Fibroblast of lung (primary cell): ENCODE measurements at places on chromosomes 5 and 9.

DNA sequence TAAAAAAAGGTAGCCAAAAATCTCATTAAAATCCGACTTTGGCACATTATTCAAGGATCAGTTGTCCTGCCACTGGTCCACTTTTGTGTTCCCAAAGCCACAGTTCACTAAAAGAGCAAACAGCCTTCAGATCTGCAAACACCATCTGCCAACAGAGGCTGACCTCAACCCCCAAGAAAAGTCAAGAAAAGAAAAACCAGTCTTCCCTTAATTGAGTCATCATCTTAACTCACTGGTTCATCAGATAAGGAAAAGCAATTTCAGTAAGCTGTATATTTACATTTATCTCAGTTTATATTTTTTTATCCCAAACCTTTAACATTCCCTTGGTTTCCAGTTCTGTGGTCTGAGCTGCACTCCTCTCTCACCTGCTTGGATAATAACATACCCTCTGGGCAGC, 21.2 kb downstream of the RASEF start:
- peak; percentile 67 for DNase-seq

- DNase-seq, result no peak
These were observed 5.3 kb downstream of the SET start for GRCh38 chr9:128694344-128694743.

DNA sequence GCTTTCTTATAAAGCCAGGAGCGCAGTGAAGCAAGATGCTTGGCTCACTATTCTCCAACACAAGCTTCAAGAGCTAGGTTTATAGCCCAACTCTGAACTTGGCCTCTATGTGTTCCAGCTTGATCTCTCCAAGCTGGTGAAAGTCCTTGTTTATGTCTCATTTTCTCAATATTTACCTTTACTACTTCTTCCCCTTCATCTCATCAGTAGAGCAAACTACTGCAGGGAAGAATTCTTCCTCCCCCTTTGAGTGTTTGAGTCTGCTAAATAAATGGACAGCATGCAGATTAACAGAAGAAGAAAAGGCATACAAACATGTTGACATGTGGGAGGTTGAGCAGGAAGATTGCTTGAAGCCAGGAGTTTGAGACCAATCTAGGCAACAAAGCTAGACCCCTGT, 460.7 kb downstream of the ZNF608 start:
- DNase-seq, result no peak

DNA sequence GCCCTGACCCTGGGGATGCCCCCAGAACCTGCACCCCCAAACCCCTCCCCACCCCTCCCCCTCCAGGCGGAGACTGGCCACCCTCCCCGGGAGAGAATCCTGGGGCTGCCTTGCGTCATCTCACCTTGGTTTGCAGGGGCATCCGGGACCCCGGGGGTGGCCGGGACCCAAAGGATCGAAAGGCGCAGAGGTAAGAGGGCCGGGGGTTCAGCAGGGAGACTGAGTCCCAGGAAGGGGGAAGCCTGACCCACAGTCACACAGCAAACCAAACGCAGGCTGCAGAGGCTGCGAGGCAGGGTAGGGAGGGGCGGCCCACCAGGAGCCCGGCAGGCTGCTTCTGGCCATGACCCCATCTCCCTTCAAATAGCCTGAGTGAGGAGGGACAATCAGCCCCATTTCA, 33.8 kb upstream of the ORM1 start:
- no peak for DNase-seq

GRCh38 chr9:113776194-113776593, 99.9 kb upstream of the ZNF618 start:
- peak; percentile 8 for DNase-seq

GRCh38 chr9:12748016-12748415, 26.8 kb upstream of the LURAP1L start:
- peak; percentile 10 for DNase-seq

DNA sequence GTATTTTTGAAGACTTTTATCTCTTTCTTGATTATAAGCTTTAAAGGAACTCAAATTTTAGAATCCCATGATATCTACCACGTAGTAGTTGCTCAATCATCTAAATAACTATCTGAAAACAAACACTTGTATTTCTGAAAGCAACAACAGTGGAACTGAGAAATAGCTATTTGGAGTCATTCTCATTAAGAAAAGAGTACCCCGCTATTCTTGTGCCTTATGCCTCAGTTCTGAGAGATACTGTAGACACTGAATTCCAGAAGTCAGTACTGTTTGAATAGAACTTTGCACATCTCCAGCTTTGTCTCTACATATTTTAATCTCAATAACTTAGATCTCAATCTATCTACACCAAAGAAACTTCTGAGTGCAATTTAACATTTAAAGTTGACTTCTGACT, 11.4 kb downstream of the CHD1 start:
- DNase-seq, result no peak

- no peak for DNase-seq
These were observed 74.1 kb downstream of the PHF2 start for GRCh38 chr9:93650448-93650847.

DNA sequence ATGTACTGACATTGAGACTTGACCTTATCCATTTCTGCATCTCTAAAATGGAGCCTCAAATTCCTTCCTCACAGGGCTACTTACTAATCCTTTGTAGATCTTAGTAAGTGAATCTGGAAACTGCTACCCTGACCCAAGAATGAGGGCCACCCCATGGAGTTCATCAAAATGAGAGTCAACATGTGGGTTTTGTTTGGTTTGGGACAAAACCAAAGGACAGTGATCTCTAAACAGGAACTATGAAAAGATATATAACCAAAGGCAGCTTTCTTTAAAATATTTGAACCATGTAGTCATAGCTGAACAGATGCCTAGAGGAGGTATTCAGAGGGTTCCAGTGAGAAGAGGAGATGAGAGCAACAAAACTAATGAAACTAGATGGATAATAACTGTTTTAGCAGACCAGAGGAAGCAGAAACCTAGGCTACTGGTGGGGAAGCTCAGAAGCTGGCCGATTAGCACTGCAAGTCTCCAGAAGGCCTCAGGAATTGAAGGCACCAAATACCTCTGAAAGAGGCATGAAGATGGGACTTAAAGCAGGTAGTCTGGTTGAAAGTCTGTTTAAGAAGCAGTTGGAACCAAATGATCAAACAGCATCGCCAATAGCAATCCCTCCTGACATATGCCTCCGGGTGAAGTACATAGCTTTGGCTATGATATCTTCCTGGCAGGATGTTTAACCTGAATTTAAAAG, 45.8 kb downstream of the THOC3 start:
- peak; percentile 96 for DNase-seq

DNA sequence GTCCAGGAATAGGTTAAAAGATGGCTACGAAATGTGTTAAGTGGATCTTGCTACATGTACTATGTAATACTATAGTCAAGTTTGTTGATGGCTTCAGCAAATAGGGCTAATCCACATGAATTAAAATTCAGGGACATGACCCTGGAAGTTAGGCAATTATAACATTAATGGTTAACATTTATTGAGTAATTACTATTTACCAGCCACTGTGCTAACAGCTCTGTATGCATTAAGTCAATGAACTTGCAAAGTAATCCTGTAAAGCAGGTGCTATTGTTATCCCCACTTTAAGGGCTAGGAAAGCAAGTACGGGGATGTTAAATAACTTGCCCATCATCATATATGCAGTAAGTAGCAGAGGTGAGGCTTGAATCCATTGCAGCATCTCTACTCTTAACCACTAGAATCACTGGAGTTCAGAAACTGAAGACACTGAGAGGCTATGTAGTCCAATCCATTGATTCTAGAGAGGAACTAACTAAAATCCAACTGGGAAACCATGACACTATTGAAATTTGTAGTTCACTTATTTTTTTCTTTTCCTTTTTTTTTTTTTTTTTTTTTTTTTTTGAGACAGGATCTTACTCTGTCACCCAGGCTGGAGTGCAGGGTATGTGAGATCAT, 77.5 kb upstream of the SPINK5 start:
- DNase-seq, result no peak

- DNase-seq, result no peak
These were observed 116.7 kb downstream of the WNK2 start for GRCh38 chr9:93300585-93301081.

GRCh38 chr5:159921721-159922120, 5.4 kb downstream of the ADRA1B start:
- no peak for DNase-seq

DNA sequence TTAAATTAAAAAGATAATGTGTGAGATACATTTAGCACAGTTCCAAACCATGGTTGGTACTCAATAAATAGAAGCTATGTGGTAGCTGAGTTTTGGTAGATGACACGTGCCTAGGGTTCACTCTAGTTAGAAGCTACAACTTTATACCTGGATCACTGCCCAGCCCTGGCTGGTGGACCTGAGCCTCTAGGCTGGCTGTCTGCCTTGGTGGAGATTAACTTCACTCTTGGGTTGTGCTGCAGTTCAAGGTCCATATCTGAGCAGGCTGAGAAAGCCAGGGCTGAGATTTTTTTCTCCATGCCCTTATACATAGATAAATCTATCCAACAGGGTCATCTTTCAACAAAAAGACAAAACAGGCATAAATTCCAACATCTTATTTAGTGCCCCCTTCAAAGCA, 44.6 kb upstream of the SPDL1 start:
- DNase-seq, result no peak

- DNase-seq, result peak; percentile 68
These were observed 5.1 kb upstream of the CDX1 start for GRCh38 chr5:150161242-150162141.

GRCh38 chr9:127222388-127223095, 42.0 kb upstream of the GARNL3 start:
- DNase-seq, result no peak

- DNase-seq, result no peak
These were observed 80.5 kb downstream of the RAI14 start for GRCh38 chr5:34736445-34737115.

GRCh38 chr5:65100911-65101631, 332.3 kb downstream of the CWC27 start:
- DNase-seq, result peak; percentile 91

GRCh38 chr5:35813521-35813920, 43.2 kb upstream of the IL7R start:
- DNase-seq, result no peak

DNA sequence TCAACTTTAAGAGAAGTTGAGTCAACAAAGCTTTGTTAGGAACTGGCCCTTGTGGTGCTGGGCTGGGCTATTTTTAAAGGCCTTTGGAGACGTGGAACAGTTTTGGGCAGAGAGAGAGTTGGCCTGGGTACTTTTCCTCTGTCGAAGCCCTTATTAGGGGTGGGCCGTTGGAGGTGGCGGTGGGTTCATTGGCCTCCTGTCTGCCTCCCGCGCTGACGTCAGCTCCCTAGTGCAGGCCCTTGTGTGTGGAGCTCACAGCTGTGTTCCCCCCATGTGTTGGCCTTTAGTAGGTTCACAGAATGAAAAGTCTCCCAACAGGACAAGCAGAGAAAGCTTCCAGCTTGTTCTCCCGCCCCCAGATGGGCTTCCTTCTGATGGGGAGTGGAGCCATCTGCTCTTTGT, 2.7 kb downstream of the NCS1 start:
- peak; percentile 21 for DNase-seq

DNA sequence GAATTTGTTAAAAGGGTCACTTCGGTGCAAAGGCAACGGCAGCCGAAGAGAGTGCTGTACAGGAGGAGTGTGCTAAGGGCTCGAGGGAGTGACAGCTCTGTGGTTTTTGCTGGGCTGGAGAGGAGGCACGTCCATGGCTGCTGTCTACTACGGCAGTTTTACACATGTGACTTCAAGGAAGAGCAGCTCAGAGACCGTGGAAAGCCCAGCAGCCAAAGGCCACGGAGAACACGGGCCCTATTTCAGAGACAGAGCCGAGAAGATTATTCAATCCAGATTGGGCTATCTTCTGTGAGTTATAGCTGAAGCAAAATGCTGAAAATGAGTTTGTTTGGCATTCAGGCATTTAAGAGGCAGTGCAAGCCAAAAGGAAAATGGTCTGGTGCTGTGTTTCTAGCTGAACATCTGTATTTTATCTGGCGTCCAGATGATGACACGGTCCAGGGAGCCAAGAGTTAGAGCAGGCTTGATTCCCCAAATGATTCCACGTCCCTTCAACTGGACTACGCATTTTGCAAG, 96.4 kb downstream of the RFK start:
- DNase-seq, result peak; percentile 39

DNA sequence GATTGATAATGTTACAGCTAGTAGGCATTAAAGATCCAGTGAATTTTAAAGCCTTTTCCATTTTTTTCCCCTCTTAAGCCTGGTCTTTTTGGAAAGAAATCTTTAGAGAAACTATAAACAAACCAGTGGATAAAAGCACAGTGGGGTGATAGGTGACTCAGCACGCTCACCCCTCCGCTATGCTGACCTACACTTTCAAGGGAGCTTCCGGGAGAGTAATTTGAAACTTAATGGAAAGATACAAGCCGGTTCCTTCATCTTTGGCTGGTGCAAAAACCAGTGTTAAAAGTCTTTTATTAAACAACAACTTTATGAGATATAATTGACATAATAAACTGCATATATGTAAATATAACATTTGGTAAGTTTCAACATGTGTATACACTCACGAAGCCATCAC, 27.0 kb upstream of the ALDOB start:
- DNase-seq, result peak; percentile 74

DNA sequence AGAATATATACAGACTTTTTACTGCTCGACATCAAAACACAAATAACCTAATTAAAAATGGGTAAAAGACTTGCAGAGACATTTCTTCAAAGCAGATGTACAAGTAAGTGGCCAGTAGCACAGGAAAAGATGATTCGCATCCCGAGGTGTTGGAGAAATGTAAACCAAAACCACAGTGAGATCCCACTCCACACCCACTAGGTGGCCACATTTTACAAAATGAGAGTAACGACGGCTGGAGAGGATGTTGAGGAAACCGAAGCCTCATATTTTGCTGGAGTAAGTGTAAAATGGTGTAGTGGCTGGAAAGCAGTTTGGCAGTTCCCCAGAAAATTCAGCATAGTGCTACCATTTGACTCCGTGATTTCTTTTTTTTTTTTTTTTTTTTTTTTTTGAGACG, 21.3 kb upstream of the GBGT1 start:
- DNase-seq, result peak; percentile 59

GRCh38 chr9:108837530-108837929, 18.3 kb downstream of the ACTL7B start:
- DNase-seq, result no peak

GRCh38 chr9:93636172-93636661, 59.8 kb downstream of the PHF2 start:
- no peak for DNase-seq

- peak; percentile 98 for DNase-seq
These were observed 25.1 kb upstream of the CDKN2AIPNL start for GRCh38 chr5:134436523-134437339.

- DNase-seq, result peak; percentile 46
These were observed 106.7 kb upstream of the OSMR start for GRCh38 chr5:38739011-38739704.

GRCh38 chr5:111384220-111384619, 128.1 kb downstream of the STARD4 start:
- peak; percentile 6 for DNase-seq

GRCh38 chr5:60056191-60056590, 162.7 kb upstream of the PDE4D start:
- DNase-seq, result no peak

- DNase-seq, result no peak
These were observed 1.4 kb downstream of the TAF7 start for GRCh38 chr5:141319202-141319601.

- no peak for DNase-seq
These were observed 1197.5 kb upstream of the C9orf72 start for GRCh38 chr9:28770827-28771226.
